Temporal lobe (tissue), 4 donors: ENCODE measurements at places on chromosomes 2 and 18. TPM values are rescaled to one million over a fixed set of nuclear protein-coding genes. Genes with fewer than 3 reads are reported as not detected.

The NXPH2 gene
- 17.2 TPM for total RNA-seq

The COL6A3 gene
- 20.4 TPM for total RNA-seq

The GPR45 gene
- total RNA-seq: 1.7 TPM

The EGR4 gene
- not detected for total RNA-seq

The SCN1A gene
- 16.0 TPM for total RNA-seq

The CFC1 gene
- total RNA-seq: 0.49 TPM

The MAT2A gene
- 66.4 TPM for total RNA-seq

The ANKRD29 gene
- 2.0 TPM for total RNA-seq

The GRHL1 gene
- 3.2 TPM for total RNA-seq

The SLC4A5 gene
- 2.7 TPM for total RNA-seq

The POMC gene
- total RNA-seq: 0.49 TPM

The KCNG3 gene
- 0.49 TPM for total RNA-seq

The PARD6G gene
- total RNA-seq: 7.1 TPM

The UGT1A3 gene
- total RNA-seq: not detected

The NEU4 gene
- total RNA-seq: 1.5 TPM

The QPCT gene
- total RNA-seq: 9.6 TPM

The DBI gene
- total RNA-seq: 78.7 TPM

The RAD51AP2 gene
- 0.25 TPM for total RNA-seq

The LOXHD1 gene
- total RNA-seq: 0.25 TPM

The PLGLB2 gene
- 2.2 TPM for total RNA-seq

The CAPN14 gene
- total RNA-seq: 0.98 TPM

The IL36RN gene
- not detected for total RNA-seq

The RAB27B gene
- total RNA-seq: 22.9 TPM

The SERPINB2 gene
- total RNA-seq: under 0.01 TPM

The R3HDM1 gene
- 65.2 TPM for total RNA-seq

The STK11IP gene
- 10.8 TPM for total RNA-seq

The HMSD gene
- 0.25 TPM for total RNA-seq
